ENCODE measurements at places on chromosomes 2 and 18.

DNA sequence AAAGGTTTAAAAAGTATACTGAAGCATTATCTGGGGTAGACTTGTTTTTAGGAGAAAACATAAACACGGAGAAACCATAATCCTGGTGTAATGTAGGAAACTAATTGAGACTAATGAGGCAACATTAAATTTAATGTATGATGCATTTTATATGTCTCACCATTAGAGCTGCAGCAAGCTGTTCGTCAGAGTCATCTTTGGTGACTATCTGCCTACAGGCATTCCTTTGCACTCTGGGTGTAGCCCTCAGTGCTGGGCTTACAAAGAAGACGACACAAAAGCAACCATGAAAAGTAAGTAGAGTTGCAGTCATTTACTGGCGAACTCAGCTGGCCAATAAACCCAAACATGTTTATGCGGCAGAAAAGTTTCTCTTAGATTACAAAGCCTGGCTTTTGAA is 415.3 kb upstream of the ZEB2 start:
- no peak for DNase-seq

DNA sequence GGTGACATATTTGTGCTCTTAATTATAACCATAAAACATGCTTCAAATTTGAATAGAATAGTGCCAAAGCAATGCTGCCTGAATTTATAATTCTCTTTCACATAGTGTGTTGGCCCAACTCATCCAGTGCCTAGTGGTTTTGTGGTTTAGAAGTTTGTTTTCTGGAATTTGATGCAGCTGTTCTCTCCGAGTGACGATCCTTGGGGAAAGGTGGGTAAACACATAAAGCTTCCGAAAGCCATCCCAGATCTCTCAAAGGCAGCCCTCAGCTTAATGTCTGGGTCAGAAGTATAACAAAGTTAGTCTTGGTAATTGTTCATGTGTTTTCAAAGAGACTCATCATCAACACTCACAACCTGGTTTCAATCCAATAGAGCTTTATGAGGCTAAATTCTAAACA is 235.6 kb upstream of the CDH2 start:
- DNase-seq: no peak

- DNase-seq: no peak
Observed at GRCh38 chr2:16135196-16135912, 195.0 kb downstream of the MYCN start.

GRCh38 chr2:15875969-15876705 is 64.2 kb upstream of the MYCN start:
- DNase-seq: no peak

GRCh38 chr2:96893289-96894150 is 23.6 kb upstream of the SEMA4C start:
- no peak for DNase-seq

Measured in BJ (cell line).